ENCODE measurements at places on chromosomes 13 and 19.

DNA sequence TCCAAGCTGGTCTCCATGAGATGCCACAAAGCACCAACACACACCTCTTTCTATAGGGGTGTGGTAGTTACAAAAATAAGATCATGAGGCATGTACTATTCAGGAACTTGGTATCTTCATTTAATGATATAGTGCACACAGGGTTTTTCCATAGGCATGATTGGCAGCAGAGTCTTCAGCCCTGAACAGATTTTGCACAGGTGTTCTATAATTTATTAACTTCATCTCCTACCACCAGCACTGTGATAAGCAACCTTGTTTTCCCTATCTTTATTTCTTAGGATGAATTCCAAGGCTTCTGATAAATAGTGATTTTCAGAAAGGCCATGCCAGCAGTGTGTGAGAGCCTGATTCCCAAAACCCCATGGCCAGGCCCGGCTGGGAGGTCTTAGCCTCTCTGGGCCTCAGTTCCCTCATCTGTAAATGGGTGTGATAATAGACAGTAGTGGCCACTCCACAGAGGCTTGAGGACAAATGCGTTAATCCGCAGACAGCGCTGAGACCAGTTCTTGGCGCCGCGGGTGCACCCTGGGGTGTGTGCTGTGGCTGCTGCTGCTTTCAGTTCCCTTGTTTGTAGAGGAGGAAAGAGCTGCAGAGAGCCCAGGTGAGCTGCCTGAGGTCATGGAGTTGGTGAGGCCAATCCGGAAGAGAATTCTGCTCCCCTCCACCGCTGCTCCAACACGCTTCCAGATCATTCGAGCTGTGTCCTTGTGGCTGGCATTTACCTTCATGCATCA is 33.1 kb downstream of the DHRS12 start:
- DNase-seq = peak; percentile 49

DNA sequence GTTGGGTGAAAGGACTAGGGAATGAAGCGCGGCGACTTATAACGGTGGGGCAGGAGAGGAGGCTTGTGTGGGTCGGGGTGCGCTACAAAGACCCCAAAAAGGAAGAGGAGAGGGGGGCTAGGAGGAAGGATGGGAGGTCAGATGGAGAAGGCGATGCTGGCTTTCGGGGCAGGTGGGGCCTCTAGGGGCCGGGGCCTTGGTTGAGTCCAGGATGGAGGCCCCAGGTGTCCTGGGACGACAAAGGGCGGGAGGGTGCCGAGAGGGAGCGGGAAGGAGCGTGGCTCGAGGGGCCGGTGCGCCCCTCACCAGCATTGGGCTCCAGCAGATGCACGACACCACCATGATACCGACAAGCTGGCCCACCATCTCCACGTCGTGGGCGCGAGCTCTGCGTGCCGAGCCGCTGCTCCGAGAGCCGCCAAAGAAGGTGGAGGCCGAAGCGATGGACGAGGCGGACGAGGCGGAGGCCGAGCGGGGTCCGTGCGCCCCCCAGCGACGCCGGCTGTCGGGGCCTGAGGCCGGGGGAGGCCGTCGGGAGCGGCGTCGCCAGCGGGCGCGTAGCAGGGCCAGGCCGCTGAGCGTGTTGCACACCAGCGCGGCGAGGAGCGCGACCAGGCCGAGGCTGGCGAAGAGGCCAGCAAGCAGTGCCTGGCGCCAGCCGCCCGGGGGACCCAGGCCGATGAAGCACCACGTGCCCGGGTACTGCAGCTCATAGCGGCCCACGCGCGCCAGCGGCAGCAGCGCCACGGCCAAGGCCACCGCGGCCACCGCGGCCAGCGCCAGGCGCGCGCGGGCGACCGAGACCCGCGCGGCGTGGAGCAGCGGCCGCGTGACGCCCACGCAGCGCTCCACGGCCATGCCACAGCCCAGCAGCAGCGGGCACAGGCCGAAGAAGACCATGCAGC is 1.8 kb downstream of the PTGER1 start:
- peak; percentile 62 for DNase-seq

- no peak for DNase-seq
Observed at GRCh38 chr13:39196965-39197646, 158.8 kb downstream of the NHLRC3 start.

DNA sequence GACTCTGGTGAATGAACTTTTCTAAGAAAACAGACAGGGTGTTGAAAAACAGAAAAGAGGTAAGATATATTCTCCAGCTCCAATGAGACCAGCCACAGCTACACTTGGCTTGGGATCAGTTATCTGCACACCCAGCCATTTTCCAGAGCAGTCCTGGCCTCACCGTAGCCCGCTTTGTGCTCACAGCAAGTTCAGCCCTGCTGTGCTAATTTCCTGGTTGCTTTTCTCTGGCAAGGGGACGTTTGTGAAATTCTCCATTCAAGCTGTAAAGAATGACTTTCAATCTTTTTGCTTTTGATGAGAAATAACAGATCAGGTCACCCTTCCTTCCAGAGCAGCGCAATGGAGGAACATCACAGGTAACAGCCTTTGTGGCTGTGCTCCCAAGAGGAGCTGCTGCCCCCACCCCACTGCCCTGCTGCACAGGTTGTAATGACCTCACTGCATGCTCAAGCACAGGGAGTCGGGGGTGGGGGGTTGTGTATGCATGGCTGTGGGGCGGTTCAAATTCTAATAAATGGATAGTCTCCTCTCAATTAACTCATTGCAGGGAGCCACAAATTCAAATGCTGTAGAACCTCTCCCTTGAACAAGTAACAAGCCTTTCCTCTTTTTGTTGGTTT is 516.6 kb upstream of the NBEA start:
- no peak for DNase-seq

GRCh38 chr13:95112883-95113282 is 188.4 kb downstream of the ABCC4 start:
- DNase-seq = no peak

GRCh38 chr13:101942038-101942437 is 459.8 kb downstream of the FGF14 start:
- no peak for DNase-seq

DNA sequence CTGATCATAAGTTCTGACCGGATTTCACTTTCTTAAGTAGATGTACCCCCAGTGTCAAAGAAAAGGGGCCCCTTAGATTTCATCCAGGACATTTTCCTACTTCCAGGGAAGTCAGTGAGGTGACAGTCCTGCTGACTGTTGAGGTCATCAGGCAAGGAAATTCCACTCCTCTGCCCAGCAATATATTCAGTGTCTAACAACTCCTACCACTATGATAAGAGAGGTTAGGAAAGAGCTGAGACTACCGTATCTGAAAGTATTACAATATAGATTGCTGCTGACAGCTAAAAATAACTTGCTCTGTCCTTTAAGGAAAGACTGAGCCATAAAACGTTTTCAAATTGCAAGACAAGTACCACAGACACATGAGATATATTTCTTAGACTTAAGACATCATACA is 325.1 kb downstream of the EFNB2 start:
- DNase-seq = peak; percentile 7

DNA sequence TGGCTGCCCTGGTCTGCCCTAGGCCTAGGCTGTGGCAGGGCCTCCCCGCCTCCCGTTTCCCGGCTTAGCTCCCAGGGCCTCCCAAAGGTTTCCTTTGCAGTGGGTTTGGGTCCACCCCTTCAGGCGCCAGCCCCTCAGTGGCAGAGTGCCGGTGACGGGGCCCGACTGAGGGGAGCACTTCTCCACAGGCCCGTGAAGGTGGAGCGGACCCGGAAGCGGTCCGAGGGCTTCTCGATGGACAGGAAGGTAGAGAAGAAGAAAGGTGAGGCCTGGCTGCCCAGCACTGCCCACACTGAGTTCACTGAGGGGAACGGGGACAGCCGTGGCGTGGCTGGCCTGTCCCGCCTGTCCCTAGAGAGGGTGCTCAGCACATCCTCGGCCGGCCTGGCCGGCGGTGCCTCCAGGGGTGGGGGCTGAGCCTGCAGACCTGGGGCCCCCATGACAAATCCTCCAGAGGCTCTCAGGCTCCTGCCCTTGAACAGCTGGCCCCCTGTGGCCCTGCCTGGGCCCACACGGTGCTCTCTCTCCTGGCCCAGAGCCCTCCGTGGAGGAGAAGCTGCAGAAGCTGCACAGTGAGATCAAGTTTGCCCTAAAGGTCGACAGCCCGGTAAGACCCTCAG is 20.4 kb downstream of the PLIN4 start:
- DNase-seq = no peak

GRCh38 chr19:33698576-33699435 is 77.1 kb downstream of the CHST8 start:
- no peak for DNase-seq

DNA sequence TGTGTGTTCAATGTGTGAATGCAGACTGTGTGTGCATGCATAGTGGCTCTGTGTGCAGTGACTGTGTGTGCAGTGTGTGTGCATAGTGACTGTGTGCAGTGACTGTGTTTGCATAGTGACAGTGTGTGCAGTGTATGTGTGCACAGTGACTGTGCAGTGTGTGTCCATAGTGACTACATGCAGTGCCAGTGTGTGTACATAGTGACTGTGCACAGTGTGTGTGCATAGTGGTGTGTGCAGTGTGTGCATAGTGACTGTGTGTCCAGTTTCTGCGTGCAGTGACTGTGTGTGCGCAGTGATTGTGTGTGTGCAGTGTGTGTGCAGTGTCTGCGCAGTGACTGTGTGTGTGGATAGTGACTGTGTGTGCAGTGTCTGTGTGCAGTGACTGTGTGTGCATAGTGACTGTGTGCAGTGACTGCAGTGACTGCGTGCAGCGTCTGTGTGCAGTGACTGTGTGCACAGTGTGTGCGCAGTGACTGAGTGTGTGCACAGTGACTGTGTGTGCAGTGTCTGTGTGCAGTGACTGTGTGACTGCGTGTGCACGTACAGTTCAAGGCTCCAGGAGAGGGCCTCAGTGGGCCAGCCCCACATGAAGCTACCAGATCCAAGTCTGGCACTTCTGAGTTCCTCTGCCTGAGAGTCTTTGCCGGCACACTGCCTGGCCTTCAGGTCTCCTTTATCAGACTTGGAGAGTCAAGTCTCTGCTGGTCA is 90.3 kb downstream of the IER2 start:
- DNase-seq = no peak

- DNase-seq = peak; percentile 4
Observed at GRCh38 chr13:111360452-111360851, 40.0 kb downstream of the TEX29 start.

DNA sequence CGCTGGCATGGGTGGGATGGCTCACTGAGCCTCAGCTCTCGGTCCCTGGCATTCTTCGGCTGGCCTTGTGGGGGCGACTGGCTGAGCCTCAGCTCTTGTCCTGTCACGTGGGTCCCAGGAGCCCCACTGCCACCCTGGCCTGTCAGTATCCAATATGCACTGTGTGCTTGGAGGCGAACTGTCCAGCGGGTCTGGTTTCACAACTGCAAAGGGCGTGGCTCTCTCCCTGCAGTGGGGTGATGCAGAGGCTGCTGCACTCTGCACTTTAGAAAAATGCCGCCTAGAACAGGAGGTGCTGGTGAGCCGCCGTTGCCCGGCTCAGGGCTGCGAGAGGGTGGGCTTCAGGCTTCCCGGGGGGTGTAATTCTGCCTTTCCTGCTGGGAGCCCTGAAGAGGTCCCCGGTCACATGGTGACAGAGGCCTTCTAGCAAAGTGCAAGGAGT is 17.0 kb upstream of the TMEM255B start:
- peak; percentile 81 for DNase-seq

- peak; percentile 80 for DNase-seq
Observed at GRCh38 chr19:9850235-9850959, 15.3 kb downstream of the PIN1 start.

DNA sequence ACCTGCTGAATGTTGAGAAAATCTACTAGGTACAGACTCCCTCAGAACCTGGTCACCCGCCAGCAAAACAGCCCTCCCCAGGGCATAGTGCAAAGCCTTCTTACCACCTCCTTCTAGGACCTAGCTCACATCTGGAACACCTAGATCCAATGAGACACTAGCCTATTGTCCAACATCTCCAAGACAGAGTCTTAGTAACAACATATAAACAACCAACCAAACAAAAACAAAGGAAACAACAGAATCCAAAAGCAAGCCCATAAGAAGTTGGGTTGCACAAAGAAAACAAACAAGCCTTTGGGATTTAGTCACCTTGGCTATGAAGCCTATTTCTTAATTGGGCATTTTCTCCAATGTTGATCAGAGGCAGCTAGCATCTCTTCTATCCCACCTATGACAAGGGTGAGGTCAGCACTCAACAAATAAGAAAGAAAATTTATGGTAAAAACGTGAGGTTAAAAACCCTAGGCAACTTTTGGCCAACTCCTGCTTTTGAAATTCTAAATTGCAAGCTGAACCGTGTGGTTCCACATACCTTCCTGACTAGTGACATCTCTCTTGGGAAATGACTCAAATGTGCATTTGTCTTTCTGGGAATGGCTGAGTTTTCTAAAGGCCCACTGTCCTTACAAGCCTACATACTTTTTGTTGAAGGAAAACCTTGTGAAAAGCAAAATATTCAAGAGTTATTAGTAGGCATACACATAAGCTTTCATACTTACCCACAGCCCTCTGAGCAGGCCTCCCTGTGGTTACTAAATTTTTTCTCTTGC is 66.7 kb downstream of the FAM216B start:
- no peak for DNase-seq

DNA sequence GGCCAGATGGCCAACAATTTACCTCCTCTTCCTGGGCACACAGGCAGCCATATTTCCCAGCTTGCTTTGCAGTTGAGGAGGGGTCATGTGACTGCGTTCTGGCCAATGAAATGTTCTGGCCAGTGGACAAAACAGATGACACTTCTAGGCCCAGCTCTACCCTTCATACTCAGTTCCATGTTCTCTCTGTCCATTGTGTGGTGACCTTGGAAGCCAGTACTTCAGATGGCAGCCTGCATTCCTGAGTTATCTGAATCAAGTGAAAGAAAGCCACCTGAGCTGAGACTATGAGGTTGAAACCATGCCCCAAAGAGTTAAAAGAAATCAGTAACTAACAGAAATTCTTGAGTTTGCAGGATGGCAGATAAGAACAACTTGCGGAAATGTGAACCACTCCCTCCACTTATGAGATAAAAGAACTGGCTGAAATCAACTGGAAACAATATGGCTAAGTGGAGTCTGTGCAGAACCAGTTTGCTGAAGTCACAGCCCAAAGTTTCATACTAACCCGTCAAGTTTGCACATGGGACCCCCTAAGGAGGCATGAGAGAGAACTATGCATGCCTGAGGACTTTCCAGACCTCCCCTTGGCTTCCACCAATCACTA is 8.1 kb downstream of the FAM187B start:
- DNase-seq = peak; percentile 73

DNA sequence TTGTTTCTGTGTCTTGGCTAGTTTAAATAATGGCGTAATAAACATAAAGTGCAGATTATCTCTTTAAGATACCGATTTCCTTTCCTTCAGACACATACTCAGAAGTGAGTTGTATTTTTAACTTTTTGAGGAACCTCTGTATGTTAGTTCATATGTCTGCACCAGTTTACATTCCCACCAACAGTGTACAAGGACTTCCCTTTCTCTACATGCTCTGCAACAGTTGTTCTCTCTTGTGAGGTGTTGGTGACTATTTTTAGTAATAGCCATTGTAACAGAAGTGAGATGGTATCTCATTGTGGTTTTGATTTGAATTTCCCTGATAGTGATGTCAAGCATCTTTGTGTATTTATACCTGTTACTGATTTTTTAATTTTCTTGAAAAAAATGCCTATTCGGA is 418.6 kb downstream of the UQCRFS1 start:
- DNase-seq = no peak

- peak; percentile 77 for DNase-seq
Observed at GRCh38 chr13:32940601-32941000, 75.6 kb upstream of the KL start.

All from stomach (tissue), 19 donors.